ENCODE measurements at places on chromosomes 6 and 20.

DNA sequence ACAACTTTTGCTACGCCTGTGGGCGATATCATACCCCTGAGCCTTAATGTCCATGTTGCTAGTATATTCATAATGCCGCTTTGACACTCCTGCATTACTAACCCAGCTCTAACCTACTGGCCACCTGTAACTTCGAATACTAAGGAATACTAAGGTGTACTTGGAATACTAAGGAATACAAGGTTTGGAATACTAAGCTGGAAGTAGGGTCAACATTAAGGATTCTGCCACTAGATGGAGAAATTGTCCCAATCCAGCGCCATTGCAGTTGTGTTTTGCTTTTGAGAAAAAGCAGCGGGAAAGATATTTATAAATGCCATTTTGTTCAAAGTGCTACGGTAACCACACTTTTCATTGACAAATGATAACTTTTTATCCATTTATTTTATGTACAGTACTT is 10.7 kb downstream of the TBXT start:
- no peak for DNase-seq

DNA sequence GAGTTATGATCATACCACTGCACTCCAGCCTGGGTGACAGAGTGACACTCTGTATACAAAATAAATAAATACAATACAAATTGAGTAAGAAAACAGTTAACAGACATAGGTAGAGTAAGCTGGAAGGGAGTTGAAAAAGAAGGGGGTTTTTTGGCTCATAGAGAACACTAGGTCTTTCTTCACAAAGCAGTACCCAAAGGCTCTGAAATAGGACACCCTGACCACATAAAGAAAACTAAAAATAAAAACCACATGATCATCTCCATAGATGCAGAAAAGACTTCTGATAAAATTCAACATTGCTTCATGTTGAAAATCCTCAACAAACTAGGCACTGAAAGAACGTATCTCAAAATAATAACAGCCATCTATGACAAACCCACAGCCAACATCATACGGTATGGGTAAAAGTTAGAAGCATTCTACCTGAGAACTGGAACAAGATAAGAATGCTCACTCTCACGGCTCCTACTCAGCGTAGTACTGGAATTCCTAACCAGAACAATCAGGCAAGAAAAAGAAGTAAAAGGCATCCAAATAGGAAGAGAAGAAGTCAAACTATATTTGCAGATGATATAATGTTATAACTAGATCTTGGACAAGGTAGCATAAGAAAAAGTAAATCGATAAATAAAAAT is 48.6 kb downstream of the TOMM6 start:
- no peak for DNase-seq

DNA sequence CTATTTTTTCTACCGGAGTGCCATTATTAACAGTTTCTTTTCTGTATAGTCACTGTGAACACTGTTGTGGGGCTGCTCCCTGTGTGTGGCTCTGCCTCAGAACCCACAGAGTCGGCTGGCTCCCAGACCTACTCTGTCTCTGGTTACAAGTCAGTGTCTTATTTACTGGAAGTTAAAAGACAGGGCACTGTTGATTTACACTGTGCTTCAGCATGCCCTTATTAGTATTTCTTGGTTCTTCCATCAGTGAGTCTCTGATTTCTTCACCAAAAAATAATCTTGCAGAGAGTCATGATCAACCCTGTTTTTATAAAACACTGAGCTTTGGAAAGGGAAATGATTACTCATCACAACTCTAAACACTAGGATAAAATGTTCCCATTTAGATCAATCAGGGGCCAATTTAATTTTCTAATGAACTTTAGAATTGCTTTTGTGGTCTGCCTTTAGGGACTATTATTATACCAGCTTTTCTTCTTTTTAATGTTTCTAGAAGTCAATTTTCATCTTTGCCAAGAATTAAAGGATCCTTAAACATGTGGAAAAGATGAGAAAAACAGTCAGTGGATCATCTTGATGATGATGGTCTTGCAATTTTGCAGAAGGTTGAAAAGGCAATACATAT is 92.6 kb downstream of the UTRN start:
- DNase-seq: no peak

DNA sequence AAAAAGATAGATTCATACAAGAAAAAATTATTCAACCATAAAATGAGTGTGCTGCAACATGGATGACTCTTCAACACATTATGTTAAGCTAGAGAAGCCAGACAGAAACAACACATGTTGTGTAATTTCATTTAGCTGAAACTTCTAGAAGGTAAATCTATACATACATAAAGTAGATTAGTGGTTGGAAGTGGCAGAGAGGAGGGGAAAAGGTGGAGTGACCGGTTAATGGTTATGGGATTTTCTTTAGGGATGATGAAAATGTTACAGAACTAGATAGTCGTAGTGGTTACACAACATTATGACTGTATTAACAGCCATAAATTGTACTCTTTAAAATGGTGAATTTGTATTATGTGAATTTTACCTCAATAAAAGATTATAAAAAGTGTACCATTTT is 304.1 kb upstream of the SLC35B3 start:
- no peak for DNase-seq

DNA sequence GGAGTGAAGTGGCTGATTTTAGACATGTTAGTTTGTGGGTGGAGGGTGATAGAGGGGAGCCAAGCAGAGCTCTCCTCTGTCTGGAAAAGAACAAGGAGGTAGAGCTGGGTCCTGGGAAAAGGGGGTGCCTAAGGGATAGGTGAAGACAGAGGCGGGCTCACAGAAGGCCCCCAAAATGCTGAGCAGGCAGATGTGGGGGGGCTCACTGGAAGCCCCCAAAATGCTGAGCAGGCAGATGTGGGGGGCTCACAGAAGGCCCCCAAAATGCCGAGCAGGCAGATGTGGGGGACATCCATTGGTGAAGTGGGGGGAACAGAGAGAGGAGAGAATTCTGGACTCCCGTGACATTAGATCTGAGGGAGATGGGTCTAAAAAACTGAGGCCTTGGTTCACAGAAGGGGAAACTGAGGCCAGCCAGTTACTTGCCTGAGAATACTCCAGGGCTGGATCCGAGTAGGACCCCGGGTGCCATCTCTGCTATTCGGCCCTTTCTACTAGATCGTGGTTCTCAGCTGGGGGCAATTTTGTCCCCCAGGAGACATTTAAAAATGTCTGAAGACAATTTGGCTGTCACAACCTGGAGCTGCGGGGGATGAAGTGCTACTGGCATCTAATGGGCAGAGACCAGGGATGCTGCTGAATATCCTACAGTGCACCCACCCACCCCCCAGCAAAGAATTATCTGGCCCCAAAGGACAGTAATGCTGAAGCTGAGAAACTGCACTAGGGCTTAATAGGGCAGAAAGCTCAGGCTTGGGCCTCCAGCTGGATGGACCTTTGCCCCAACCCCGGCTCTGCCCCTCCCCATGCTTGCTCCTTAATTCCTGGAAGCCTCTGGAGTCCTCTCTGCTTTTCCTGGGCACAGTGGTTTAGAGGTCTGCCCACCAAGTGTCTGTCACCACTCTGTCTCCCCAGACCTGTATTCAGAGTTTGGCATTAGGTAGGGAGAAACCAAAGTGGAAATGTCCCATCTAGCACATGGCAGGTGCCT is 2.1 kb downstream of the LPIN3 start:
- DNase-seq: no peak

DNA sequence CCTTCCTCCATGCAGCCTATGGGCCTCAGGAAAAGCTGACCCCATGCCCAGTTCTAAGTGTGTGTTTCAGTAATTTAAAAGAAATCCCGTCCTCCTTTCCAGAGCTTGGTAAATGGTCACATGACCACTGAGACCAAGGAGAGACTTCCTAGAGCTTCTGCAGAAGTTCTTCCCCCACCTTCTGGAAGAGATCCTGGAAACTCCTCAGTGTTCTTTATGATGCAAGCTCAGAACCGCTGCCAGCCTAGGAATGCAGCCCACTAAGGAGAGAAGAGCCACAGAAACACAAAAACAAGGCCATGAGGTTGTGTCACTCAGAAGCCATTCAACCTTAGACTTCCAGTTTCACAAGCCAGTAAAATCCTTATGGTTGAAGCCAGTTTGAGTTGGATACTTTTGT is 348.4 kb downstream of the TPBG start:
- DNase-seq: no peak

DNA sequence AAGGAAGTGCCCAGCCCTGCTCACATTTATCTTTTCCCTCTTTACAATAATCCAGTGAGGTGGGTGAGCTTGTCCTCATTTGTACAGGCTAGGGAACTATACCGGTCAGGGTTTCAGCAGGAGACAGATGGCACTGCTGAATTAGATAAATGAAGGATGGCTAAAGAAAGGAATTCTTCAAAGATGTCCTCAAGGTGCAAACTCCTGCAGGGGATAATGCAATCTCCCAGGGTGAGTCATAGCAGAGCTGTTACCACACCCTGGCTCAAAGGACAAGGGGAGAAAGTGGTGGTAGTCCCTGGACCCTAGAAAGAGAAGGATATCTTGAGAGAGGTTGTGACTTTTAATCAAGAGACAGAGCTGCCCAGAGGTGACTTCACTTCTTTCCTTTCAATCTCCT is 66.7 kb downstream of the RFPL4B start:
- DNase-seq: no peak

GRCh38 chr6:142932889-142933288 is 12.1 kb downstream of the HIVEP2 start:
- DNase-seq: no peak

GRCh38 chr20:24032400-24032898 is 43.9 kb upstream of the GGTLC1 start:
- DNase-seq: no peak

GRCh38 chr6:89081129-89081422 is 525 bp downstream of the PNRC1 start:
- no peak for DNase-seq

DNA sequence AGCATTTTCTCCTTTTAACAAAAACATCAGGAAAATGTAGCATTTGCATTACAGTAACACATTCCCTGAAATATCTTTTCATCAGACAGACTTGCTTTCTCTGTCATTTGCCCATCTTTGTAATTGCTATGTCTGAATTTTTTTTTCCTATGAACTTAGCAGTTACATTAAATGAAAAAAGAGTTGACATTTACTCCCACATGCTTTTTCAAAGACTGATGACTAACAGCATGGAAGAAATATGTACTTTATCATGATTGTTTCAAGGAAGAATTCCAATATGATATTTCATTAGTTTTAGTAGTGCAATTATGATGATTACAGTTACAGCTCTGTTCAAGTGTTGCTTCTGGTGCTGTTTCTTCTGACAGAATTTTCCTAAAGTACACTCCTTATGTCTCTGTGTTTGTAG is 864.5 kb upstream of the MAN1A1 start:
- no peak for DNase-seq

DNA sequence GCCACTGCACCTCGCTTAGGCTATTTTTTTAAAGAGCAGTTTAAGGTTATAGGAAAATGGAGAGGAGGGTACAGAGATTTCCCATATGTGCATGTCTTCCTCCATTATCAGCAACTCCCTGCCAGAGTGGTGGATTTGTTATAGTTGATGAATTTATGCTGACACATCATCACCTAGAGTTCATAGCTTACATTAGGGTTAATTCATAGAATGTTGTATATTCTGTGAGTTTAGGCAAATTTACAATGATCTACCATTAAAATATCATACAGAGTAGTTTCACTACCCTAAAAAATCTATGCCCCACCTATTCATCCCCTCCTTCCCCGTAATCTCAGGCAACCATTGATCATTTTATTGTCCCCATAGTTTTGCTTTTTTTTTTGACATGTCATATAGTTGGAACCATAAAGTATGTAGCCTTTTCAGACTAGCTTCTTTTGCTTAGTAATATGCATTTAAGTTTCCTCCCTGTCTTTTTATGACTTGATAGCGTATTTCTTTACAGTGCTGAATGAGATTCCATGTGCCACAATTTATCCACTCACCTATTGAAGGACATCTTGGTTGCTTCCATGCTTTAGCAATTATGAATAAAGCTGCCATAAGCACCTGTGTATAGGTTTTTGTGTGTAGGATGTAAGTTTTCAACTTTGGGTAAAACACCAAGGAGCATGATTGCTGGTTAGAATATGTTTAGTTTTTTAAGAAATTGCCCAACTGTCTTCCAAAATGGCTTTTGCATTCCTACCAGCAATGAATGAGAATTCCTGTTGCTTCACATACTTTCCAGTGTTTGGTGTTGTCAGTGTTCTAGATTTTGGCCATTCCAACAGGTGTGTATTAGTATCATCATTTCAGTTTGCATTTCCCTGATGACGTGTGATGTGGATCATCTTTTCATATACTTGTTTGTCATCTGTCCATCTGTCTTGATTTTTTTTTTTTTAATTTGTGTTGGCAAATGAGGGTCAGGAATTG is 60.2 kb downstream of the NCOA3 start:
- no peak for DNase-seq

GRCh38 chr6:137491478-137491877 is 2.7 kb downstream of the OLIG3 start:
- no peak for DNase-seq

DNA sequence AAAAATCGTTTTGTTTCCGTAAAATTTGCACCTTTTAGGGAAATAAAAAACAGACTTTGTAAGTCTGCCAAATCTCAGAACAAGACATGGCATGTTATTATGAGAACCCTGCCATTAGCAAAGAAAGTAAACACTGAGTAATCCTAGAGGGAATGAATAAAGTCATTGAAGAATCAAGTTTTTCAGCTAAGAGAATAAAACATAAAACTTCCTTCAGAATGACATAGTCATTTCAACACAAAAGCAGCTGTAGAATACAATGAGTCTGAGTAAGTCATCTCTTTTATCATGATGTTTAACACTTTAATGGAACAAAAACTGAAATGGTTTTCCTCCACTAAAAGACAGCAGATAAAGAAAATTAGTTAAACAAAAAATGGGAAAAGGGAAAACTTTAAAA is 10.3 kb upstream of the DST start:
- no peak for DNase-seq

GRCh38 chr20:61982191-61982950 is 83.3 kb downstream of the TAF4 start:
- no peak for DNase-seq

- no peak for DNase-seq
Observed at GRCh38 chr6:46706464-46706863, 18.8 kb downstream of the TDRD6 start.

GRCh38 chr6:19034986-19035385 is 647.8 kb downstream of the RNF144B start:
- DNase-seq: no peak

- DNase-seq: no peak
Observed at GRCh38 chr6:147087641-147088040, 116.6 kb upstream of the STXBP5 start.

GRCh38 chr6:45572833-45573232 is 195.1 kb upstream of the SUPT3H start:
- DNase-seq: no peak

GRCh38 chr20:44342248-44342647 is 5.4 kb downstream of the R3HDML start:
- DNase-seq: no peak

DNA sequence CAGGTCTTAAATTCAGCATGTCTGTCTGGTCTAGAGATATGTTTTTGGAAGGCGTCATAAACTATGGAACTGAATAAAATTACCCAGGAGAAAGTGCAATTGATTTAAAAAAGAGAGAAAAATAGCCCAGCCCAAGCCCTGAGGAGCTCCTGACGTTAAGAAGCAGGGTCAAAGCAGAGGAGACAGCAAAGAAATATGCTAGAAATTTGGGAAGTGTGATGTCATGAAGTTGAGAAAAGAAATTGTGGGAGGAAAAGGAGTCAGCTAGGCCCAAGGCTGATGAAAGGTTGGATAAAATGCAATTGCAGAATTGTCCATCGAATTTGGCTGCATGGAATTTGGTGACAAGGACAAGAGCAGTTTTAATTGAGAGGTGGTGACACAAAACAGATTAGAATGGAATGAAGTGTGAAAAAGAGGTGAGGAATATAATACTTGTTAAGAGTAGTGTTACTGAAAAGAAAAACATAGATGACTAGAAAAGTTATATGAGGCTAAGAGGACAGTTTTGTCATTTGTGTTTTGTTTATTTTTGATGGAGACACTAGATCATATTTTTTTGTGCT is 381.6 kb downstream of the LAMA2 start:
- no peak for DNase-seq

All from activated CD4-positive, alpha-beta T cell treated with anti-CD3 and anti-CD28 coated beads, Interleukin-2, amount 50 U/mL, for 24 hours (primary cell).